ENCODE measurements at places on chromosomes 12 and 14.

DNA sequence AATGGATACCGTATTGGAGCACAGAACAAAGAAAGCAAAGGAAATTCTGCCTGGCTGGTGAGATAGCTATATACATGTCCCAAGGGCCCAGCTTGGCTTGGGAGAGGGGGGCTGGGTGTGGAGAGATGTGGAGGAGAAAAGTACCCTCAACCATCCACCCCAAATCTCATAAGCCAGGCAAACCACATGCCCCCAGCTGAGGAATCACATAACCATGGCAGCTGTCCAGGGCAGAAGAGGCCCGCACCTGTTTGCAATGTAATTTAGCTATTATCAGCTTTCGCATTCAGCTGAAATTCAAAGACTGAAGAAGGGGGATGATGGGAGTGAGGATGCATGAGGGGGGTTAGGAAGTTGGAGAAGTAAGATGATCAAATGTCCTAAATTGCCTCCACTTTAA lies 196.1 kb downstream of the TBX5 start:
- DNase-seq = no peak

DNA sequence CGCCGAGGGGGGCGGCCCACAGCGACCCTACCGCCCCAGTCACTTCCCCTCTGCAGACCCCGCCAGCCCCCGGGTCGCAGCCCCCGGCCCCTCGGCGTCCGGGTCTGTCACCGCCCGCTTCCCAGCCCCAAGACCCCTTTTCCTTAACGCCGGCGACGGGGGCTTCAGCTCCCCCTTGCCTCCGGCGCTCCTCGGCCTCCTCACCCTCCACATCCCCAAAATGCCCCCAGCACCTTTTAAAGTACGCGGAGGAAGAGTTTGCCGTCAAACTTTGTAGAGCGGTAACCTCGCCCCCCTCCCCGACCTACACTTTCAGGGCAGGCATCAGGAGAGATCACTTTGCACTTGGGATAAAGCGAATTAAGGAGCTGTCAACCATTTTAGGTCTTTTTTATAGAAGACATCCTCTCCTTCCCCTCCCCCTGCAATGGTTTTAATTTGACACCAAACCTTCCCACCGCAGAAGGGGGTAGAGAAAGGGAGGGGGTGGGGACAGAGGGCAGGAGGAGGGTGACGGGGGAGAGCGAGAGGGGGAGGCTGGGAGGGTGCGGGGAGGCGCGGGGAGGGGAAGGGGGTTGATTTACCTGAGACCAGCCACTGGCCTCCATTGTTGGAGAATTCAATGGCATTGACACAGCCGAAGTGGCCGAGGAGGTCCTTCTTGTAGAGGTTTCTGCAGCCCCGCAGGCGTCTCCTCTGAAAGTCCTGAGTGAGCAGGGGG lies 578 bp downstream of the DCAF5 start:
- DNase-seq = no peak

- no peak for DNase-seq
Measured at GRCh38 chr12:39502726-39503125, 59.8 kb upstream of the KIF21A start.

DNA sequence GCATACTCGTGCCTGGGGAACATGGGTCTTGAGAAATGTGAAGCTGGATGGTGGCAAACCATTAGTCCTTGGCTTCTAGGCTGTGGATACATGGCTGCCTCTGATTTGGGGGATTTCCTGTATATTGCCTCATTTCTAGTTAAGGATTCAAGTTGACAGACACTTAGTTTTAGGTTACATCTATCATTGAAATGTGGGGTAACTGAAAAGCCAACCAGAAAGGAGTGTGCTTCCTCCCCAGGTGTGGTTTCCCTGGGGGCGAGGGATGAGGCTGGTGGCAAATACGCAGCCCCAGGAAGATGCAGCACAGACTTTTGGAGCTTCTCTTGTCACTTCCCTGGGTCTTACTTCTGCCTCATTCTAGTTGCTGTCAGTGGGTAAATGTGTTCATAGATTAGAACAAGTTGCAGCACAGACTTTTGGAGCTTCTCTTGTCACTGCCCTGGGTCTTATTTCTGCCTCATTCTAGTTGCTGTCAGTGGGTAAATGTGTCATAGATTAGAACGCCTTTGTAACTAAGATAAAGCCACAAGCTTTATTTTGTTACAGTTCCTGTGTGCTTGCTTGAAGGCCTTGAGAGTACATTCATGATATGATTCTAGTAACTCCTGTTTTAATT lies 85.1 kb downstream of the BORCS5 start:
- DNase-seq = peak; percentile 14

GRCh38 chr12:113116875-113117274 lies 18.7 kb downstream of the RASAL1 start:
- DNase-seq = no peak

DNA sequence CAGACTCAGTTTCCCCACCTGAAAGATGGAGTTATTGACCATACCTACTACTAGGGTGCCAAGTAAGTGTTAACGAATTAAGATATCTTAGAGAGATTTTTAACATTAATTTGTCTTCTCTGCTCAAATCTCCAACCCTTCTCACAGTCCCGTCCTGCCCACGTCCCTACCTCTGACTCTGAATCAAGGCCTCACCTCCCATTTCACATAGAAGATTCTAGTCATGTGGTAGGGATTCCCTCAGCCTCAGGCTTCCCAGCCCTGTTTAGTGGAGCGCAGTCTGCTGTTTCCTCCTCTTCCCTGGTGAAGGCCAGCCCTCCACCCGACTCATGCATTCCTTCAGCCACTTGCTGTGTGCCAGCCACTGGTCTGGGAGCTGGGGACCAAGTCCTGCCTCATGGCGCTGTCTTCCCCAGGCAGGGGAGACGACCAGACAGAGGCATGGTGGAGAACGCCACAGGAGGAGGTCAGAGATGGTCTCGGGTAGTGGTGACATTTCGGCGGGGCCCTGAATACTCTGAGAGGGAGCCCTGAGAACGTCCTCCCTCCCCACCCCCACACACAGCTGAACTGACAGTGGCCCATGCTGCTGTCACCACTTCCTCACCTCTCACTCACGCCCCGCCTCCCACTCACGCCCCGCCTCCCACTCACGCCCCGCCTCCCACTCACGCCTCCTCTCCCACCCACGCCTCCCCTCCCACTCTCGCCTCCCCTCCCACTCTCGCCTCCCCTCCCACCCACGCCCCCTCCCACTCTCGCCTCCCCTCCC lies 38.8 kb downstream of the TMEM63C start:
- no peak for DNase-seq

DNA sequence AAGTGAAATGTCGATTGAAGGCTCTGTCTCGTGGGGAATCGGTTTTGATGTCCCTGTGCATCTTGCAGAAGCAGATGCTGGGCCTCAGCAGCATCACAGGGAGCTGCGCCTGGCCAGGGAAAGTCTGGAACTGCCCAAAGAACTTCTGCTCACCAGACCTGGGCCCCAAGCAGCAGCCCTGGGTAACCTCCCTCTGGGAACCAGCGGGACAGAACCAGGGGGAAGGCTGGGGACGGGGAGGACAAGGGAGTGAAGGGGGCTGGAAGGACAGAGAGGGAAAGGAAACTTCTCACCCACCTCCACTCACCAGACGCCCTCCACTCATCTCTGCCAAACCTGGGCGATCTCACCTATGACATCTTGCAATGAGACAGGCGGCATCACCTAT lies 26.8 kb upstream of the C14orf180 start:
- no peak for DNase-seq

GRCh38 chr14:30993071-30993470 lies 32.4 kb upstream of the AP4S1 start:
- DNase-seq = no peak

DNA sequence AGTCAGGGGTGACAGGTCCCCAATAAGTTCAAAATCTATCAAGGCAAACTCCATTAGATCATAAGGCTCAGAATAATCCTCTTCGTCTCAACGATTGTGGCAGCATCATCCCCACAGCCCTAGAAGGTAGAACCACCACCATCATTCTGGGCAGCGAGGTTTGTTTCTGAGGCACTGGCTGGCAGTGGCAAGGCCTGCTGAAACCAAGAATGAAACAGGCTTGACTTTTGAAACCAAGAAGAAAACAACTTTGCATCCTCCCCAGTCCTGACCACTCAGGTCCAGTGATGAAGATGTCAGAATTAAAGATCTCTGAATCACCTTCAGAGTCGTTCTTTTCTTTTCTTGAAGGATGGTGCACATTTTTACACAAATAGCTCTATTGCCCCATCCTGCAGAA lies 152.6 kb upstream of the SYT1 start:
- no peak for DNase-seq

- no peak for DNase-seq
Measured at GRCh38 chr14:42192738-42193653, 586.3 kb downstream of the LRFN5 start.

DNA sequence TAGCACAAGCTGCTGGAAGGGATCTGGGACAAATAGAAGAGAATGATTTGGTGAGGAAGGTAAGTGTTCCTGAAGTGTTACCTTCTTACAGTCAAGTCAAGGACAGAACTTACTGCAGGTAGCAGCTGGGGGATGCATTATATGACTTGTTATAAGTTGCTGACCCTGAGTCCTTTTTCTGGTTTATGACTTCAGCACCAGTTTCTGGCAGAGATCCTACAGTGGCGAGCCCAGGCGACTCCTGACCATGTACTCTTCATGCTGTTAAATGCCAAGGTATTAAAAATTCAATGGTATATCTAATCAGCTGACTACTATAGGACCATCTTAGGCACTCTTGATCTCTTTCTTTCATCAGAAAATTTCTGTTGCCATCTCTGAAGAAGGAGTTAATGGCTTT lies 45.1 kb upstream of the ATF1 start:
- DNase-seq = no peak

DNA sequence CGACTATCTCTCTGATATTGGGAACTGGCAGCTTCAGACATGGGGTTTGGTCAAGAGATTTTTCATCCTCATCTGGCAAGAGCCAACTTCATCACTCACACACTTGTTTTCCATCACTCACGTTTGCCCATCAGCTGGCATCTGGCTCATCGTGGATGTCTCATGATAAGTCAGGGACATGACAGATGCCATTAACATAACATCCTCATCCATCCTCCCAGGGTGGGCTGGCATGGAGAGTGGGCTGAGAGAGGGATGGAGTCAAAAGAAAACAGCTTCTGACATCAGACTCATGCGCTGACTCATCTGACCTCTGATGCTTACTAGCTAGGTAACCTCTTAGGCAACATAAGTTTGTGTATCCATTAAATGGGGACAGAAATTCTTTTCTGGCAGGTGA lies 1.8 kb upstream of the VSX2 start:
- DNase-seq = no peak

DNA sequence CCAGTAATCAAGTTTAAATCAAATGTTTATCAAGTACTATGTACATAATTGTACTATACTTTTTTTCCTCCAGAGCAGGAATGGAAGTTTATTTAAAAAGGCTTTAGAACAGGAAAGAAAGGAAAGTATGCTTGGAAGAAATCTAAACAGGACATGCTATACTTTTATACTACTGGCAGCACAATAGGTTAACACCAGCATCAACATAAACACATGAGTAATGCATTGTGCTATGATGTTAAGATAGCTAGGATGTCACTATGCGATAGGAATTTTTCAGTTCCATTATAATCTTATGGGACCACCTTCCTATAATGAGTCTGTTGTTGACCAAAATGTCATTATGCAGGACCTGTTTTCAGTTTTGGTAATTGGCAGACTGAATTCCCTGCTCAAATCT lies 41.5 kb upstream of the ANKS1B start:
- no peak for DNase-seq

- no peak for DNase-seq
Measured at GRCh38 chr12:57055824-57056223, 5.9 kb upstream of the MYO1A start.

DNA sequence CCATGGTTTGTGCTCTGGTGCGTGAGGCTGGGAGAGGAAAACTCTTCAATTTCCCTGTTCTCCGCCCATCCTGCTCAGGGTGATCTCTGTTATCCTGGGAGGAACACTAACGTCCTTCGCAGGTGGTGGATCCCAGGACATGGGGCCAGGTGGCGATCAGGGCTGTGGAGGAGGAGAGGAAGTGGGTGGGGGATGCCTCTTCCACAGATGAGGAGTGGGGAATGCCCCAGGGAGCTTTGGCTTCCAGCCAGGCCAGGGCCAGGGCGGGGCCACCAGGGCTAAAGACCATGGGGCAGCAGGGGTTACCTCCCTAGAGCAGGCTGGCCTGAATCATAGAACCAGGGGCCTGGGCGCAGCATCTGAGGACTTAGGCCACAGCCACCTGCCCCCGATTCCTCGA lies 3.3 kb upstream of the KRT75 start:
- DNase-seq = no peak

DNA sequence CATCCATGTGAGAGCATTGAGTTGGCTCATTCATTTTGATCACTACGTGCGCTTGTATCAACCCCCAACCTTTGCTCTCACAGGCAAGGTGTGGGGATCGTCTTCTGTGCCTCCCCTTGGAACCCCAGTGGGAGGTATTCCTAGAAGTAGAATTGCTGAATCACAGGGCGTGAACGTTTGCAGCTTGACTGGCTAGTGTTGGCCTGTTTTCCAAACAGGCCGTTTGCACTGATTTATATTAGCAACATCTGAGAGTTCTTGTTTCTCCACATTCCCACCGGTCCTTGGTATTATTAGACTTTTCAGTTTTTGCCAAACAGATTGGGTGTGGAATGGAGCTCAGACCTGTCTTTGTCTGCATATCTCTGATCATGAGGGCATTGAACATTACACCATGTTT lies 288.6 kb upstream of the PWP1 start:
- no peak for DNase-seq

All from stimulated activated CD8-positive, alpha-beta memory T cell treated with anti-CD3 and anti-CD28 coated beads, Interleukin-2, amount 100 ng/mL, for 1 hour (primary cell).